ENCODE measurements at places on chromosomes 3 and 15.

DNA sequence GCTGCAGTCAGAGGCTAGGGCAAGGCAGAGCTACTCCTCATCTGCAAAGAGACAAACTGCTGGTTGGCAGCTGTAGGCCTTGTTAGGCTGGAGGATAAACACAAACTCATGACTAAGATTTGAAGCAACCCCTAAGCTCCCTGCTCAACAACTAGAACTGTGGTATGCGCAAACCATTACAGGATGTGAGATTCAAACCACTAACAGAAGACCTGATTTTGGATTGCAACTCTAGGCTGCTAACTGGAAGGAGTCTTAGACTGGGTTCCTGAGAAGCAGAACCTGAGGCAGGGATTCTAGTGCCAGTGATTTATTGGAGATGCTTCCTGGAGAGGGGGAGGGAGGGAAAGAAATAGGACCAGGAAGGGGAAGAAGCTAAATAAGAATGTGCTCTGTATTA is 22.5 kb downstream of the CCR4 start:
- peak; percentile 69 for DNase-seq

DNA sequence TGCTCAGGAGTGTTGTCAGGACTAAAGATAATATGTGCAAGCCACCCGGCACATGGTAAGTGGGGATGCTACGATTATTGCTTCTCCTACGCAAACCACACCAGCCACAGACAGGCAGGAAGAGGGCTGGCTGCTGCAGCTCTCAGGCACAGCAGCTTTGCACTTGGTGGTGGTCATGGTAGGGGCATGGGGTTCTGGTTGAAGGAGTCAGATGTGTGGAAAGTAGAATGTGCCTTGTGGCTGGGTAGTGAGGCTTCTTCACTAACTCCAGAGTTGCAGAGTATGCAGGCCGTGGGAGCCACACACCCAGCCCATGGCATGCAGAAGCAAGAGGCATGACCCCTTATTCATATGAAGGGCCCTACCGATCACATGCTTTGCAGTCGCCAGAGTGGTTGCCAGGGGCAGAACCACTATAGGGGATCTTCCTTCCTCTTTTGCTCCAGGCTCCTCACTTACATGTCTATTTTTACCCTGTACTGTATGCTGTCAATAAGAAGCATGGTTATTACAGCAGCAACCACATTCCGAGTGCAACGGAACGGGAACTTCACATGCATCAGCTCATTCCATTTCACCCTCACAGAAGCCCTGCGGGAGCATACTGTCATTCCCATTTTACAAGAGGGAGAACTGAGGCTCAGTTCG is 59.2 kb upstream of the HERC1 start:
- peak; percentile 84 for DNase-seq

GRCh38 chr3:194886836-194887235 is 201.2 kb downstream of the FAM43A start:
- no peak for DNase-seq

- DNase-seq = peak; percentile 54
Observed at GRCh38 chr3:136885357-136886213, 23.6 kb downstream of the NCK1 start.

- no peak for DNase-seq
Observed at GRCh38 chr3:3509665-3510064, 289.6 kb upstream of the LRRN1 start.

DNA sequence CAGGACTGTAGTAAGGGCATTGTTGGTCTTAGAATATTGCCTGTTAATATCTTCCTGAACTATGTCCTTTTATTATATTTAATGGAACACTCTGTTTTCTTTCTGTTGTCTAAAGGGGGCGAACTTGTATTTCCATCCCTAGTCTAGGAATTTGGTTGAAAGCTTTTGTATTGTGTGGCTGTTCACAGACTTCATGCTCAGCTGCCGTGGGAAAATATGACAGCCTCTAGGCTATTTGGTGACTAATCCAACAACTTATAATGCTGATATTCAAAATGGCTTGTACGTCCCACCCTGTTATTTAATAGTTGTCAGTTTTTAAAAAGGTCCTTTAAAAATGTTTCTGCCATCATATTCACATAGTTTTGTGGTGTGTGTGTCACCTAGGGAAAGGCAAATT is 202.6 kb downstream of the KLHL25 start:
- no peak for DNase-seq

DNA sequence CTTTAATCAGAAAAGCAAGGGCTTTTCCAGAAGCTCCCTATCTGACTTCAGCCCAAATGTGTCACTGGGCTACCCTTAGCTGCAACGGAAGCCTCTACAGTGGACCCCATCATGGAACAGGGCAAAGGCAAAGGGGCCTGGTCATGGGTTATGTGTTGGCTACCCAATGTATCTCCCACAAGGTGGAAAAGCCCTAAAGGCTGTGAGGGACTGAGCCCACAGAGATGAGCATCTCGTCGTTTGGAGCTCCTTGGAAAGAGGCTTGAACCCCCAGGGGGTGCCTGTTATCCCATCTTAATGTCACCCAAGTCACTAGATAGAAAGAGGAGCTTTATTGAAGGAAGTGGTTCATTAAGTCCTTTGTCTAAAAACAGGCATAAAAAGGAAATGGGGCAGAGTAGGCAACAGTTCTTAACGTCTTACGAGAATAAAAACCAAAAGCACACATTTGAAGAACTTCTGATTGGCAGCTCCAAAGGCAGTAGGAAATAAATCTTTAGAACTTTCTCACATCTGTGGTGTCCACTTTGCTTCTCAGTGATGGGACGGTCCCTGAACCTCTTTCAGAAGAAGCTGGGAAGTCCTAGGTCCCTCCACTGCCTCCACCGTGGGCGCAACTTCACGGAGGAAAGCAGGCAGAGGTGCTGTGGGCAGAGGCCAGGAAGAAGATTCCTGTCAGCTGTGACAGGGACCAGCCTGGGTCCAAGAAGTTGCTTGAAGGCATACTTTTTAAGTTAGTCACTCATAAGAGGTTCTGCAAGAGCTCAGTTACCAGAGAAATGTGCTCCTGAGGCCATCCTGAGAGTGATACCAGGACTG is 93.7 kb downstream of the MYLK start:
- no peak for DNase-seq

- no peak for DNase-seq
Observed at GRCh38 chr3:125103406-125103805, 47.6 kb upstream of the HEG1 start.

DNA sequence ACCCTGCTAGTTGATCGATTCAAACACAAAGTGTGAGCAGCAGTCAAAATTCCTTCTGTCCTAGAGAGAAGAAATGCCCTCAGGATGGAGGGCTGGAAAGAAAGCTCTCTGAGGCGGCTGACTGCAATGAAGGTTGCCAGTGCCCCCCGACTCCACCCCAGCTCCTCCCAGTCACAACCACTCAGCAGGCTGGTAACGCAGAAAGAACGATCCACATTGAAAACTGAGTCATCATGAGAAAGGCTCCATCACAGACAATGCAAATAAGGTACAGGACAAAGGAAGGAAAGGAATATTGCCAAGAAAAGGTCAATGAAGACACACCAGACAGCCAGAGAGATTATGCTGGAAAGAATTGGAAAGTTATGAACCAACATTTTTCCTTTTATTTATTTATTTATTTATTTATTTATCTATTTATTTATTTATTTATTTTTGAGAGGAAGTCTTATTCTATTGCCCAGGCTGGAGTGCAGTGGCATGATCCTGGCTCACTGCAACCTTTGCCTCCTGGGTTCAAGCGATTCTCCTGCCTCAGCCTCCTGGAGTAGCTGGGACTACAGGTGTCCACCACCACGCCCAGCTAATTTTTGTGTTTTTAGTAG is 17.4 kb upstream of the VGLL4 start:
- DNase-seq = no peak

- no peak for DNase-seq
Observed at GRCh38 chr3:4754180-4755086, 224.8 kb upstream of the BHLHE40 start.

- DNase-seq = no peak
Observed at GRCh38 chr3:141928631-141929270, 52.3 kb downstream of the ATP1B3 start.

DNA sequence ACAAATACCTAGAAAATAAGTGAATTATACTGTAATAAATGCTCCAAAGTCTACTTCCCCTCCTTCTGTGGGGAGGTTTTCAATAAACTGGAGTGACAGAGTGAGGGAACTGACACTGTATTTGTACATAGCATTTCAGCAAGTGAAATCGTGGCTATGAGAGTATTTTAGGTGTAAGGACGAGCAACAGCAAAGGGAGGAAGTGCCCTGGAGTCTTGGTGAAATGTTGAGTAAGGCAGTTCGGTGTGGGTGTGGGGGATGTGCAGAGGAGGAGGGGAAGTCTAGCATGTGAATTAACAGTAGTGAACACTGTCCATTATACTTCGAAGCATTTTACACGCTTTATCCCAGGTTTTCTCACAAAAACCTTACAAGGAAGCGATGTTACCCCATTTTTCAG is 18.1 kb upstream of the P2RY13 start:
- DNase-seq = no peak

- DNase-seq = no peak
Observed at GRCh38 chr3:109072194-109072593, 45.7 kb downstream of the MORC1 start.

DNA sequence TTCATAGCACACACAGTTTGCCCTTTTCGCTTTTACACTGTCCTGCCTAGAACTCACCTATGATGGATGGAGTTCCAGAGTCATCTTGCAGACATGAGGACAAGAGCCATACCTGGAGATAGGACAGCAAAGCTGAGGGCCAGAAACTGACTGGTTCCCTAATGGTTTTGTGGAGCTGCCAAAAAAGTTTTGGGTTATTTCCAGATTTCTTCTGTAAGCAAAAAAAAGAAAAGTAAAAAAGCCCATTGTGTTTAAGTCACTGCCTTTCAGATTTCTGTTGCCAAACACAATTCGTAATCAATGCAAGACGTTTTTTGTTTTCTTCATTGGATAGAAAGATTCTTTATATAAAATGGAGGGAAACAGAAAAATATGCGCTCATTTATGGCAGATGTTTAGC is 42.4 kb upstream of the KY start:
- no peak for DNase-seq

- no peak for DNase-seq
Observed at GRCh38 chr3:5231074-5231473, 43.6 kb downstream of the EDEM1 start.

GRCh38 chr3:127483902-127484591 is 106.5 kb downstream of the TPRA1 start:
- DNase-seq = no peak

DNA sequence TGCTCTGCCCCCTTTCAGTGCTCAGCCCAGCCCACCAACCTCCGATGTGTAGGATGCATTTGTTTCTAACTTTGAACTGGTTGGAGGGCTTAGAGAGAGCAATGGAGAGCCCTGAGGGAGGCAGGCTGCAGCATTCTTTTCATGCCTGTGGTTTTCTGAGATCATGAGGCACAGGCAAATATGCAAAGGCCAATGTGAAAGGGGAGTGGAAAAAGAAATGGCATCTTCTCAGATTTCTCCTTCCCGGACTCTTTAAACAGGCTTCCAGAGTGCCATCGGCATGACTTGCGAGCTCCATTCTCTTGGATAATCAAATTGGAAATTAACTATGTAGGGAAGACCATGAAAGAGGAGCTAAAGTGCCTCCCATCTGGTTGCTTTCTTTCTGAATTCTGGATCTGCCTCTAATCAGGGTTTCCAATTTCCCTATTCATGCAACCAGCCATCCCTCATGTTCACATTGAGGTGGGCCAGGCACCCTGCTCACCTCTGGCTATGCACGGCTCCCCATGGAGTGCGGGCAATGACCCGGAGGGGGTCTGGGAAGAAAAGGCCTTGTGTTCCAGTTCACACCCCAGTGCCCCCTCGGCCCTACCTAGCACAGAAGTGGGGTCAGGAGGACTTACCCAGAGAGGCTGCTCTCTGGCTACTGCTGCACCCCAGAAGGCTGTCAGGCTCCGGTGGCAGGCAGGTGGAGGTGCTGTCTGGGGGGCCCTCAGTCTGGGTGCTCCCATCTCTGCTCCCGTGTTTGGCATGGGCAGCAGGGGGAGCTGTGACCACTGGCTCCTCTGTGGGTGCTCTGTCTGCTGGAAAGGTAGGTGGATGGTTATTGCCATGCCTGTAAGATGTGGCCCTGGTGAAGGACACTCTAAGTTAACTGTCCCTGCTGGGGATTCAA is 16.1 kb downstream of the AMOTL2 start:
- no peak for DNase-seq
